ENCODE measurements at places on chromosomes 7 and 10. TPM values are rescaled to one million over a fixed set of nuclear protein-coding genes. Genes with fewer than 3 reads are reported as not detected.

CLCN1 gene
- not detected for polyA plus RNA-seq

BMPR1A gene
- polyA plus RNA-seq, result 9.6 TPM

DGKI gene
- polyA plus RNA-seq, result 0.14 TPM

MYH16 gene
- 0.04 TPM for polyA plus RNA-seq

DNA sequence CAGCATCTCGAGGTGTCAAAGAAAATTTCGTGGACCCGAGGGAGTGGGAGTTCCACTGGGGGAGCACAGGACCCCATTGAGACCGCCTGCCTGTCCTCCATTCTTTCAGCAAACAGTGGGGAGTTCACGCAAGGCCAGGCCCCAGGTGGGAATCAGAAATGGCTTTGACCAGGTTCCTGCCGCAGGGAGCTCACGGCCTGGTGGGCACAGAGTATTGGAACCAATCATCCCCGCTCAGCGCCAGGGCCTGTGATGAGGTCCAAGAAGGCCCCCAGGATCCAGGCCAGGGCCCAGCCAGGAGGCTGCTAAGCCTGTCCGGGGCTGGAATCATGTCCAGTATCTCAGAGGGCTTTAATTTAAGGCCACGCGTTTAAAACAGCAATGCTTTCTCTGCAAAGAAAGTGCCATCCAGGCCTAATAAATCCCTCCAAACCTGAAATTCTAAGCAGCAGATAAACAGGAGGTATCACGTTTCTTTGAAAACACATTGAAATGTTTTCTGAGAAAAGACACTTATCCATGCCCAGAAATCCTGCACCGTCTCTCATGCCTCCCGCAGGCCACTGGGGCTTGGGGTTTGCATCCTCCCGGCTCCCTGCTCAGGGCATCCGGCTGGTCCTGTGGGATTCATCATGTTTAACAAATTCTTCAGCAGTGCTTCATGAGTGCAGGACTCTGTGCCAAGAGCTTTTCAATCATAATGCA lies 125.7 kb downstream of the OAT start:
- no peak for DNase-seq

DNA sequence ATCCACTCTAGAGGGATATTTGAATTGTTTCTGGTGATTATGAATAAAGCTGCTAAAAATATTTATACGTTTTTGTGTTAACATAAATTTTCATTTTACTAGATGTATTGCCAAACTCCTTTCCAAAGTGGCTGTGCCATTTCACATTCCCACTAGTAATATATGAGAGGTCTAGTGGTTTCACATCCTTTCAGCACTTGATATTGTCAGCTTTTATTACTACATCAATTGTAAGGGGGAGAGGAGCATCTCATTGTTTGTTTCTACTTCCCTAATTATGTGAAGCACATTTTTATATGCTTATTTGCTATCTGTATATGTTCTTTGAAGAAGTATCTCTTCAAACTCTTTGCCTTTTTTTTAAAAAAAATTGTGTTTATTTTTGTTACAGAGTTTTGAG lies 184.5 kb downstream of the ADK start:
- no peak for DNase-seq

GRCh38 chr7:26349005-26349915 lies 57.6 kb downstream of the SNX10 start:
- no peak for DNase-seq

DNA sequence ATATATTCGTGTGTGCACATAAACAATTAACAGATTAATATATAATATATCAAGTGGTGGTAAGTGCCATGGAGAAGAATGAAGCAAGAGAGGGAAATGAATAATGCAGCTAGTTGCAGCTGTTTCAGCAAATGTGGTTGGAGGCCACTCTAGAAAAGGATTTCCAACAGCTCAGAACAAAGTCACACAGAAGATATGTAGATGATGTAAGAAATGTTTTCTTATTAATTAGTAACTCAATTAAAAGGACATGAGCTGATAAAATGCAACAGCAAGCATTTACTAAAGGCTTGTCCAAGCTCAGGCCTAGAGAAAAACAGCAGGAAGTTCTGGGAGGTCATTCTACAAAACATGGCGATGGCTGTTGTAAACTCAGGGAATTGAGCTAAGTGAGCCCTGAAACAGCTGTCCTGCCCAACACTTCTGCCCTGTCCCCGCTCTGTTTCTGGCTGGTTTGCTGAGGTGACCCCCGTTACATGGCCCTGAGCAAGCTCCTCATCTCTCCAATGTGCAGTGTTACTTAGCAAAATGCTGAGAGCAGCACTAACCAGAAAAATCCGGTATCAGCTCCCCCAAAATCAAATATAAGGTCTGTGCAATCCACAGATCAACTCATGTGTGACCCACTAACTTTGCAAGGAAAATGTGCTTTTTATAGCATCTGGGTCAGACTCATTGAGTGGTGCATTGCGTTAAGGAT lies 23.4 kb upstream of the C10orf67 start:
- peak; percentile 14 for DNase-seq

DNA sequence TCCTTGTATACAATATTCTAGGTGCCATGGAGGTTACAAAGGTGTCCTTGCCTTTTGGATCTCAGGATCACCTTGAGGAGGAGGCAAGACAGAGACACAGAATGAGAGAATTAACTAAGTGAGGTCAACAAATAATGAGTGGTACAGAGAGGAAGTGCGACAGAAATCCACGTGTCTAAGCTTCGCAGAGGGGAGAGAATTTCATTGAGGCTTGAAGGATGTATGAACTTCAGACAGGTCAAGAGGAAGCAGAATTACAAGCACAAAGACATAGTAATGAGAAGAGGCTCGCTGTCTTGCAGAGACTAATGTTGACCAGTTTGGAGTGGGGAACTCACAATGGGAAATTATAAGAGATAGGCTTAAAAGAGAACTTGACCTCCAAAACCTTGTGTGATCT lies 308.7 kb downstream of the FRMD4A start:
- no peak for DNase-seq

Data from lung (tissue), 17 donors.